ENCODE measurements at places on chromosomes 5 and 9.
A peak's percentile ranks its signal among the peaks of the same experiment; 100 is the strongest.

DNA sequence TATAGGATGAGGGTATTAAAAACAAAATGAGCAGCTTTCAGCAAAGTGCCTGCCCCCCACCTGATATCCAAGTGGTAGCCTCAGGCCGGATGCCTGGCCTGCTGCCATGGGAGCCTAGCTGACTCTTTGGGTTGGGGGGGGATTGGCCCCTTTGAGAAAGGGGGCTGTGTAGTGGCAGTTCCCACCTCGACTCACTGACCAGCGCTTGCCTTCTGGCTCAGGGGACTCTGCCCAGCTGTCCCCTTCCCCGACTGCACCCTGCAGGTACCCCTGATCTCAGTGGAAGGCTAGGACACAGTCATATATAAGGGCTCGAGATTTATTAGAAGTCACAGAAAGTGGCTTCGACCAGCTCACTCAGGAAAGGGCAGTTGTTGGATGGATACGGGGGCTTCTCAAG, 1.5 kb upstream of the NEUROG1 start:
- DNase-seq = no peak

DNA sequence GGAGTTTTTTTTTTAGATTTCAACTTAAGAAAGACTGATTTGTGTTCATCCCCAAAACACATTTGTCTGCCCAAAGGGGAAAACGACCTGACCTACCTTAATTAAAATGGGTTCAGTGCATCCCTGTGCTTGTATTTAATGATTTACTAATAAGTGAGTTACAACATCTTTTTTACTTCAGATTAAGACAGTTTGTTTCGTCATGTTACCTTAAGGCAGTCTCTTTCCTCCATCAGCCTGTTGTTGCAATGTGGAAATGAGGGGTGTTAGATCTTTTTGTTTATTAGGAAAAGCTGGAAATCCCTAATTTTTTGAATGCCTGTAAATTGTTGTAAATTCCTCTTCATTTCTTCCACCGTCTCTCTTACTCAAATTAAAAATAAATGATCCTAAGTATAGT, 177.5 kb downstream of the GDNF start:
- no peak for DNase-seq

DNA sequence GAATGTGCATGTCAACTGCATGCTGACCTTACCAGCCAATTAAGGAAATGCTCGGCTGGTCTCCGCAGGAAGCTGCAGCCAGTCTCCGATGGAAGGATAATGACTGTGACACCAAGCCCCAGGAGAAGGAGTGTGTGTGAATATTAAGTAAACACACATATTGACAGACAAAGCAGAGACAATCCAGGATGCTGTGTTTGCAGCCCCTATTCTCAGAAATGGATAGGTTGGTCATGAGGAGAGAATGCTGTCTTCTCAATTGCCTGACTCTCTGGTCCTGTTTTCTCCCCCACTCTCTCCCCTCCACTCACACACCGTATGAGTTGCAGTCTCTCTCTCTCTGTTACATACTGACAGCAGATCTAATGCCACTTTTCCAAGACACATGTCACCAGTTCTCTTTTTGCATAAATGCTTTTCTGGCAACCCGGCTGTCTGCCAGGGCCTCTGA, 85.7 kb downstream of the EPB41L4A start:
- DNase-seq = no peak

- peak; percentile 51 for DNase-seq
These were observed 29.2 kb upstream of the SMC5 start for GRCh38 chr9:70229579-70229978.

DNA sequence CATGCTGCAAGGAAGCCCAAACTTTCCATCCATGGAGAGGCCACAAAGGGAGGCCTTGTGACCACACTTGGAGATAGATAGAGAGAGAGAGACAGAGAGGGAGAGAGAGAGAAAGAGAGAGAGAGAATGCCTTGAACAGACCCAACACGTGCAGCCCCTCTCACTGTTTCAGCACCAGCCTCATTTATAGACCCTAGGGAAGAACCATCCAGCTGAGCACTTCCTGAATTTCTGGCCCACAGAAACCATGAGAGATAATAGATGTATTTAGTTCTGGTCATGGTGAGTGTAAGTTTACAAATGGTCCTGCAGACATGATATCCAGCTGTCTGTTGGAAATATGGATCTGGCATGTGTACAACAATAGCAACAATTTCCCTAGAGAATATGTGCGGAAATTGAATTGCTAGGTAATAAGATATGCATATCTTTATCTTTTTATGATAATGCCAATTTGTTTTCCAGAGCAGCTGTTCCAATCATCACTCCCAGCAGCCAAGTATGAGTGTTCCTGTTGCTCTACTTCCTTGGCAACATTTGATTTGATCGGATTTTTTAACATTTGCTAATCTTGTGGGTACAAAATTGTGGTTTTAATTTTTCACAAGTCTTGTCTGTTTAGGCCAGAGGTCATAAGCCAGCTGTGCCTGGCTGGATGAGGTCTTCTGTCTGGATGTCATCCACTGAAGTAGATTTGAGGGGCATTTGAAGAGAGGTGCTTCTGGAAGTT, 217.3 kb upstream of the IL12B start:
- DNase-seq = no peak

DNA sequence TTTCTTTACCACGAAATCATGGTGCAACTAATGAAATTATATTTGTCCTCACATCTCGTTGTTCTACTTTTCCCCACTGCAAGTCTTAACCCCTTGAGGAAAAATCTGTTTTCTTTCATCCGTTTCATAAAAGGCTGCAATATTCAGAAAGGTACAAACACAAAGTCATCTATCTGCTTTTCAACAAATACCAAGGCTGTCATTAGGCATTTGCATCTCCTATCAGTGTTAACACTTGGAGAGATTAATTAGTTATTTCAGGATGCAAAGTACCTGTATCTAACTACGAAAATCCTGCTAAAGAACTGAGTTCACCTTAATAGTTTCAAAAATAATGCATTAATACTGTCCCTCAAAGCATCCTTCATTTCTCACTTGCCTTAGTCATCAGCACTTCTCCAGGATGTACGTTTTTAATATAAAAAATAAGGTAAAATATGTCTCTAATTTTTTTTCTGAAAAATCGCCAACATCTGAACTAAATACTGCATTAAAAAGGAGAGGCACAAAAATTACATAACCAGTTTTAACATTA, 1.8 kb downstream of the ARRDC3 start:
- no peak for DNase-seq

DNA sequence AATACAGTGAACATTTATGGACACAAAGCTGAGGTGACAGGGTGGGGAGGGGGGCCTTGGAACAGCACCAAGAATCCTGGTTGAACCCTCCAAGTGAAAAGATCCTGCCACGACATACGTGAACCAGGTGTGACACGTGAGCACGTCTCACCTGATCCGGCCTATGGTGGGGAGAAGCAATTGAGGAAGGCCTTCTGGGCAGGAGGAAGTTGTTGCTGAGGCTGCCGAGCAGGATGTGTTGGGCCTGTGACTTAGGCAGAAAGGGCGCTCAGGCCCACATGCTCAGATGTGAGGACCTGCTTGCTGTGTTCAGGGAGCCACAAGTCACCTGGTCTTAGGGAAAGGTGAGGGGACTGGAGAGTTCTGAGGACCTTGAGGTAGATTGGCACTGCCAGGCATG, 2.5 kb upstream of the MAPK9 start:
- no peak for DNase-seq

DNA sequence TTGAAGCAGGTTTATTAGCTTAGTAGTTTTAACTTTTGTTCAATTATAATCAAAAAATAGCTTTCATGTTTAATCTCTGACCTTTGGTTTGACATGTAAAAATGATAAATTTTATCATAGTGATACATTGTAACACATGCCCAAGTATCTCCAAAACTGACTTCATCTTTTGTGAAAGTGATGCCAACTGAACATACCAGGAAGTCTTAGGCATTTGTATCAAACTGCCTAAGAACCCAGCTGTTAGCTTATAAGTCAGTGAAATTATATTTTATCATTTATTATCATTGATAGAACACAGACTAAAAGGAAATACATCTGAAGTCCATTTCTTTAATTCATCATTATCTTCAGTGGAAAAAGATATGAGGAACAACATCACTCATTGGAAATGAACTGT, 39.1 kb downstream of the NIPBL start:
- no peak for DNase-seq

Measured in NCI-H446 (cell line).